ENCODE measurements at places on chromosomes 7 and 10. TPM values are rescaled to one million over a fixed set of nuclear protein-coding genes. Genes with fewer than 3 reads are reported as not detected.

The ADARB2 gene
- not detected for total RNA-seq

The RFC2 gene
- total RNA-seq: 55.9 TPM

The AFAP1L2 gene
- total RNA-seq: 27.3 TPM

The WDR86 gene
- total RNA-seq: not detected

The OR2AE1 gene
- not detected for total RNA-seq

Measured in A549 treated with ZK216348 at 1 μM for 4 hours (cell line).